ENCODE measurements at places on chromosomes 2 and 18. TPM values are rescaled to one million over a fixed set of nuclear protein-coding genes. Genes with fewer than 3 reads are reported as not detected.

DNA sequence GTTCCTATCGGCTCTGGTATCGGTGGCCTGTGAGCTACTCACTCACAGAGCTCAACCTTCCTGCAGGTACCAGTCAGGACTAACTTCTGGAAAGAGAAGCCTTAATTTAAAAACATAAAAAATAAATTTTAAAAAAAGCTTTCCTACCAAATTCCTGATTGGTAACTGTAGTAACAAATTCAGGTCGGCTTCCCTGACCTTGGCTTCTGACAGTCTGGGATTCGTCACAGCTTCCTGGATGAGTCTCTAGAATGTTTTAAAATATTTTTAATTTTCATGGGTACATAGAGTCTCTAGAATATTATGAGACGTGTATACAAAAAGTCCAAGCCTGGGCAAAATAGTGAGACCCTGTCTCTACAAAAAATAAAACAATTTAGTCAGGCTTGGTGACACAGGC, 45.0 kb upstream of the MTCL1 start:
- no peak overlapping the region for H3K27ac ChIP-seq
- peaks cover 5% of the 10 kb centered on the region for H3K4me1 ChIP-seq
- no peaks in the 10 kb centered on the region for H3K36me3 ChIP-seq

DNA sequence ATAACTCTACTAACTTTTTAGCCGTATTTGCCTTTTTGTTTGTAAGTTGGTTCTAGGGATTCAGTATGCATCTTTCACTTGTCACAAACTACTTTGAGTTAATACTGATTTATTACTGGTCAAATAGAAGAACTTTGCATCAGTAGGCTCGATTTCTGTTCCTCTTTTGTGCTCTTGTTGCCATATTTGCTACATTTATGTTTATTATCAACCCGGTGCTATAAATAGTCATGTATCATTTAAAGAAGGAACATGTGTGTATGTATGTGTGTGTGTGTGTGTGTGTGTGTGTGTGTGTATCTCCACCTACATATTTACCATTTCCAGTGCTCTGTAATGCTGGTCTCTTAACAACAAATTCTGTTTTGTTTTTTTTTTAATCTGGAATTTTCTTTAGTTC, 79.6 kb upstream of the B3GNT7 start:
- peaks cover 9% of the 10 kb centered on the region for H3K4me1 ChIP-seq
- H3K4me3 ChIP-seq = no peak overlapping the region
- H3K27ac ChIP-seq = no peak overlapping the region
- peaks cover 18% of the 10 kb centered on the region for H3K36me3 ChIP-seq
- no peaks in the 10 kb centered on the region for H3K27me3 ChIP-seq
- no peak for DNase-seq

DNA sequence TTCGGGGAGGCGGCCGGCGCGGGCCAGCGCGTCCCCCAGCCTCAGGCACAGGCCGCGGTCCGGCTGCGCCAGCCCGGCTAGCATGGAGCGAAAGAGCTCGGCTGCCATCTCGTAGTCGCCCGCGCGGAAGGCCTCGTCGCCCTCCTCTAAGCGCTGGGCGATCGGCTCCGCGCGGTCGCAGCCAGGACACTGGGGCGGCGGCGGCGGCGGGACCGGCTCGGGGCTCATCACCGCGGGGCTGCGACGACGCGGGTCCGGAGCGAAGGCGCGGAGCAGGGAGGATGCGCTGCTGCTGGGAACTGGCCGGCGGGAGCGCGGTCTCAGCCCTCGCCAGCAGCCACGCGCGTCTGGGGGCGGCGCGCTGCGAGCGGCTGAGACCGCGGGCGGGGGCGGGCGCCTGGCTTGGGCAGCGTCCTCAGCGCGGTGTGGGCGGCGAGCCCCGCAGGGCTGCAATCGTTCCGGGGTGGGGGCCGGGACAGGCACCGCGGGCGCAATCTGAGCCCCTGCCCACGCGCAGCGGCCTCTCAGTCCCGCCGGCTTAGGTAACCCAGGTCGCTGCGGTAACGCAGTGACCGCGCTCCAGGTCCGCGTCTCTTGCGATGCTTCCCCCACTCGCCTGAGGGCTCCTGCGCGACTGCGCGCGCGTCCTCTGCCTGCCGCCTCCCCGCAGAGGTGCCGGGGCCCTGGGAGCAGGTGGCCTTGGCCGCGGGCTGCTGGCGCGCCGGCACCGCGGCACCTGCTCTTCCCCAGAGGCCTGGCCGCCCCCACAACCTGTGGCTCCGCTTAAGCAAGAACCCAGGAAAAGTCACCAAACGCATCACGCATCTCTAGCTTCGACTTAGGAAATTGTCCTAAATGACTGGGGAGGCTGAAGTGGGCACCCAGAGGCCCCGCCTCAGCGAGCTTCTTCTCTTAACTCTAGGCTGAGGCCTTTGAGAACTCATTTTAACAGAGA, at the start of gene LONRF2:
LONRF2 (minus strand) TSS at position 636 of the 955 bp plus-strand sequence; CDS start at position 228, 408 bp downstream.
- H3K4me3 ChIP-seq = no peak within 1 kb of the TSS
- no peak for DNase-seq
- no peak within 1 kb of the TSS for H3K27ac ChIP-seq
- H3K4me1 ChIP-seq = no peaks in the 10 kb centered on the region

GRCh38 chr18:45837283-45838070, 12.0 kb downstream of the SIGLEC15 start:
- H3K4me3 ChIP-seq = peak overlapping the region; percentile 74
- no peak overlapping the region for H3K27ac ChIP-seq
- peaks cover 18% of the 10 kb centered on the region for H3K4me1 ChIP-seq
- H3K36me3 ChIP-seq = no peaks in the 10 kb centered on the region

Gene MTIF2
- 39.4 TPM for total RNA-seq

DNA sequence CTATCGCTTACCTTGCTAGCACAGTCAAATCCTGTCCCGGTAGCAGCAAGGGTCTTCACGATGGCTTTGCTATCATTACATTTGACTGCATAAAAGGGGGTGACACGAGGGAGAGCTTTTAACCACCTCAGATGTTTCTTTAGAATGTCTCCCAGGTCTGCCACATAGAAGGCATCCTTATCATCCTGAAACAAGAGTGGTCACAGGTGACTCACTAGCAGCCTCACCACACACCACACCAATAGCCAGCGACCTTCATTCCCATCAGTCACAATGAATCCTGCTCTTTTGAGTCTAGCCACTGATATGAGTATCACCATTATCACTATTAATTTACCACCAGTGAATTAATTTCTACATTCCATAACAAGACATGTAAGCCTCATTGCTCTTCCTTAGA, 3.7 kb downstream of the ODC1 start:
- no peak for DNase-seq
- peaks cover 10% of the 10 kb centered on the region for H3K4me1 ChIP-seq
- no peak overlapping the region for H3K27ac ChIP-seq
- no peak overlapping the region for H3K4me3 ChIP-seq
- peaks cover 35% of the 10 kb centered on the region for H3K36me3 ChIP-seq

GRCh38 chr2:99555404-99555803, 65.6 kb upstream of the REV1 start:
- no peak for DNase-seq
- peaks cover 2% of the 10 kb centered on the region for H3K4me1 ChIP-seq
- H3K36me3 ChIP-seq = no peaks in the 10 kb centered on the region

GRCh38 chr2:122414902-122415301, 659.5 kb downstream of the TSN start:
- peaks cover 6% of the 10 kb centered on the region for H3K36me3 ChIP-seq
- DNase-seq = no peak
- no peak overlapping the region for H3K27ac ChIP-seq
- H3K4me1 ChIP-seq = no peaks in the 10 kb centered on the region
- H3K4me3 ChIP-seq = no peak overlapping the region

DNA sequence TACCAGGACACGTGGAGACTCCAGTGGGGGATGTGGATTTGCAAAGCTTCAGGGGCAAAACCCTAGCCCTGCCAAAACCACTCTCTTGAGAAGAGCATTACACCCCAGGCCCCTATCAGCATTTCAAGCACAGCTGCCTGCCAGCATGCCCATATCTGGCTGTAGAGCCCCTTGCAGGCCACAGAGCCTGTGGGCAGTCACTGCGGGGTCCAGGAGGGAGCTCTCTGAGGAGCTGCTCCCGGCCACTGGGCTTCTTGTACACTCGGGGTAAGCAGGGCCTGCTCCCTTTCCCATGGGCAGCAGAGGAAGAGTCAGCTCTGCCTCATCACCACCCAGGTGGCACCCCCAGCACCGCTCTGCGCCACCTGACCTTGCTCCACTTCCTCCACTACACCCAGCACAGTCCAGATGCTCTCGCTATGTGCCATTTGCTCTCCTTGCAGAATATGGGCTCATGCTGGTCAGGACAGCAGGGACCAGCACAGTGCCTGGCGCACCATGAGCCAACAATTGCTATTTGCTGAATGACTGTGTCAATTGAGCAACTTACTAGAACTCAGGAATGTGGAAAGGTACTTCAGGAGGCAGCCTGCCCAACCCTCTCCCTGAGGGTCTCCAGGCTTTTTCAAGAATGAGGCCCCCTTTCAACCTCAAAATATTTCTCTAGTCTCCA, 7.4 kb downstream of the CHST10 start:
- no peaks in the 10 kb centered on the region for H3K27me3 ChIP-seq
- H3K27ac ChIP-seq = no peak overlapping the region
- peaks cover 5% of the 10 kb centered on the region for H3K4me1 ChIP-seq
- H3K4me3 ChIP-seq = no peak overlapping the region

- H3K4me3 ChIP-seq = no peak overlapping the region
- no peak overlapping the region for H3K27ac ChIP-seq
- H3K36me3 ChIP-seq = peaks cover 17% of the 10 kb centered on the region
- H3K4me1 ChIP-seq = peaks cover 4% of the 10 kb centered on the region
- DNase-seq = no peak
Measured at GRCh38 chr18:46583711-46584110, 73.3 kb downstream of the LOXHD1 start.

Gene GKN2
- total RNA-seq = not detected

- no peaks in the 10 kb centered on the region for H3K27me3 ChIP-seq
- no peaks in the 10 kb centered on the region for H3K4me1 ChIP-seq
- peaks cover 4% of the 10 kb centered on the region for H3K36me3 ChIP-seq
- no peak for DNase-seq
Measured at GRCh38 chr2:72077702-72078169, 69.9 kb downstream of the CYP26B1 start.

- no peaks in the 10 kb centered on the region for H3K27me3 ChIP-seq
- peaks cover 21% of the 10 kb centered on the region for H3K36me3 ChIP-seq
- H3K4me1 ChIP-seq = peaks cover 52% of the 10 kb centered on the region
- DNase-seq = peak; percentile 68
Measured at GRCh38 chr2:191625016-191625415, 52.9 kb upstream of the NABP1 start.

DNA sequence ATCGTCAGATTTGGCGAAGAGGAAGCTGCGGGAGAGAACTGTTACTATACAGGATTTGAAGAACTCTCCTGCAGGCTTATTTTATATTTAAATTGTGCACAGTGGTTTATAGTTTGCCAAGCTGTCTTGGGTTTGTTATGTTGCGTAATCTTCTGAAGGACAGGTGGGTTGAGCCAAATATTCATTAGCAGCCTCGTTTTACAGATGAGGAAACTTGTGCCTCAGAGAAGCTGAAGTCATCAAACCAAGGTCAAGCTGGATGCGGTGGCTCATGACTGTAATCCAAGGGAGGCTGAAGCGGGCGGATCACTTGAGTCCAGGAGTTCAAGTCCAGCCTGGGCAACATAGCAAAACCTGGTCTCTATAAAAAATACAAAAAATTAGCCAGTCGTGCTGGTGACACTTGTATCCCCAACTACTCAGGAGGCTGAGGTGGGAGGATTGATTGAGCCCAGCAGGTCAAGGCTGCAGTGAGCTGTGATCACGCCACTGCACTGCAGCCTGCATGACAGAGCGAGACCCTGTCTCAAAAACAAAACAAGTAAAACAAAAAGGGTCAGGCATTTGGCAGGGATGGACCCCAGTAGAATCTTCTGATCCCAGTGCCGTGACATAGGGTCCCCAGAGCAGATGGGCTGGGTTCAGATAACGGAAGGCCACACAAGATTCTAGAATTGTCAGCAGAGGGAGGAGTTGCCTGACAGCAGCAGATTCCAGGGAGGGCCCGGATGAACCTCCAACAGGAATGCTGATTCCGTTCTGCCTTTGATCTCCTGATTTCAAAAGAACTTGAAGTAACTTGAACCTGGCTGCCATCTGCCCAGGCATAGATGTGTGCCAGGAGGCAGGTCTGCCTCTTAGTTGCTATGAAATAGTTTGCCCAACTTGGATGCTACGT, 50.6 kb downstream of the SH3BP4 start:
- no peaks in the 10 kb centered on the region for H3K36me3 ChIP-seq
- no peak overlapping the region for H3K4me3 ChIP-seq
- no peak overlapping the region for H3K27ac ChIP-seq

Gene ELOA2
- total RNA-seq = not detected

DNA sequence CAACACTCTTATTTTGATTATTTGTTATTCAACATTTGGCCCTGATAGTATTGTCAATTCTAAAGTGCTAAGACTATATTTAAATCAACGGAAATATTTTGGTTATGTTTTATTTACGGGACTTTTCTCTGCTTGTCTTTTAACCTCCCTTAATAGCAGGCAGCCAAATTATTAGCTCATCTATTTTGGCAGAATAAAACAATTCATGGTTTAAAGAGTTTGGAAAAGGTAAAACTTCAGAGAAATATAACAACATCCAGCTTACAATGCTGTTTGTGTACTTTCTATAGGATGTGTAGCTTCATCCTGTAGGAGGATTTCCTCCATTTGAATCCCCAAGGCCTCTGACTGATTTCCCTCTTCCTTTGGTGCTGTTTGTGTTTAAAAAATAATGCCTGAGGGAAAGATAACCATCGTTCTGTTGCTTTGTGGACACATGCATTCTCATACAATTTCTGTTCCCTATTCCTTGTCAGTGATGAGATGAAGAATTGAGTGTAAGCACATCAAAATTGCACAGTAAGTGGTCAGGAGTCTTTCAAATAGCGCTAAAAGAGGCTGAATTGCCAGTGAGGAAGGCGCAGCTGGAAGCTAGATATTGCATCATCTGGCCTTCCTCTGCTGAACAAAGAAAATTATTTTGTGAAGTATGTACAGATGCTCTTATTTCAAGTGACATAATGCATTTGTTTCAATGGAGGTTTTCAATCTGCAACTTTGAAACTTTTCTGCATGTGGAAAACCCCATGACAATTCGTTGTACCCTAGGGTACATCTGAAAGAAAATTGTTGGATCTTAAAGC, 80.3 kb downstream of the CD28 start:
- H3K27me3 ChIP-seq = peaks cover 3% of the 10 kb centered on the region
- no peak overlapping the region for H3K4me3 ChIP-seq
- no peak overlapping the region for H3K27ac ChIP-seq
- no peak for DNase-seq
- H3K36me3 ChIP-seq = no peaks in the 10 kb centered on the region
- peaks cover 12% of the 10 kb centered on the region for H3K4me1 ChIP-seq

GRCh38 chr2:171136024-171136423, 24.7 kb downstream of the TLK1 start:
- no peak overlapping the region for H3K4me3 ChIP-seq
- no peak for DNase-seq
- H3K27ac ChIP-seq = peak overlapping the region; percentile 24
- no peaks in the 10 kb centered on the region for H3K36me3 ChIP-seq

DNA sequence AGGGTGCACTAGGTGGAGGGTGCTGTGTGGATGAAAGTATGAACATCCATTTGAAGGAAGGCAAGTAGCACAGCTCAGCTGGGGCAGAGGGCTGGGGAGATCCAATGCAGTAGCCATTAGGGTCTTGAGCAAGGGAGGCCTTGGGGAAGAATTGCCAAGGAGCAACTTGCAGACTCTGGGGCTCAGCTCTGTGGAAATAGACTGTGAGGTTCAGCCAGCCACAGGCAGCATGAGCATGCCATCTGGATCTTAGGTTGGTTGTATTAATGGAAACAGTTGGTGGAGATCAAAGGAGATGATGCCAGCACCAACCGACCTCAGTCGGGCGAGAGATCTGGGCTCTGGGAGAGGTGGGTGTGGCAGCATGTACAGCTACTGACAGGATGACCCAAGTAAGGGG, 5.6 kb downstream of the ZAP70 start:
- peak overlapping the region; percentile 98 for H3K27ac ChIP-seq
- no peaks in the 10 kb centered on the region for H3K27me3 ChIP-seq
- peaks cover 77% of the 10 kb centered on the region for H3K4me1 ChIP-seq
- no peak for DNase-seq
- H3K4me3 ChIP-seq = peak overlapping the region; percentile 87
- peaks cover 11% of the 10 kb centered on the region for H3K36me3 ChIP-seq

Gene TMEM17
- 0.28 TPM for total RNA-seq

All from natural killer cell treated with Interleukin-12 subunit alpha and Interleukin-12 subunit beta and Interleukin-15 and Interleukin-18, amount 100 ng/mL, for 72 hours (primary cell).